Lower leg skin (tissue), 4 donors: ENCODE measurements at places on chromosomes 6 and 20. TPM values are rescaled to one million over a fixed set of nuclear protein-coding genes. Genes with fewer than 3 reads are reported as not detected.

DNA sequence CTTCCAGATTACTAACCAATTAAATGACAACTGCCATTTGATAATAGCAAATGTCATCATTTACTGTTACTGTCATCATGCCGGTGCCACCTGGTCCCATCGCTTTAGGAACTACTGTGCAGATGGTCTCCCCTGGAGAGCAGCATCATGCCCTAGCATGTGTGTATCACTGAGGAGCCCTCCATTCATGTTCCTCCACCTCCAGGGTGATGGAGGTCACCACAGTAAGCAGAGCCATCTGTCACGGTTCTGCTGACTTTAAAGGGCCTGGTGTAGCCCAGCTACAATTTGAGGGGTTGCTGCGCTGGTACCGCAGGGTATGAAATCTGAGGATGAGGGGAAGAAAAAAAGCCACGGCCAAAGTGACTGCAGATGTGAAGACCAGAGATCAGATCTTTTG lies 118.8 kb upstream of the KCNK16 start:
- DNase-seq, result peak; percentile 37

DNA sequence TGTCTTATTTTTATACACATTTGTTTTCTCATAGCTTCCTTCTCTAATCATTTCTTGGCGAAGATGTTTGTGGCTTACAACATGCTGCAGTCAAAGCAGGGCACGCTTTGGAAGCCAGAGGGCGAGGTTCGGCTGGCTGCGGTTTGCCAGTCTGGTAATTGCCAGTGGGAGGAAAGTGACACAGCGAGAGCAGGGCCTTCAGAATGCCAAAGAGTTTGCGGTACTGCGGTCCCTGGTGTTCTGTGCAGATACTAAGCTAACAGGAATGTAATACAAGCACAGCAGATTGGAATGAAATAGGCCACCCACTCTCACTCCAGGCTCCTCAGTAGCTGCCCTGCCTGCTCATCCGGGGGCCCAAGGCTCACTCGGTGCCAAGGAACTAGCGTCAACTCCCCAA lies 58.7 kb upstream of the TGM3 start:
- peak; percentile 92 for DNase-seq

DNA sequence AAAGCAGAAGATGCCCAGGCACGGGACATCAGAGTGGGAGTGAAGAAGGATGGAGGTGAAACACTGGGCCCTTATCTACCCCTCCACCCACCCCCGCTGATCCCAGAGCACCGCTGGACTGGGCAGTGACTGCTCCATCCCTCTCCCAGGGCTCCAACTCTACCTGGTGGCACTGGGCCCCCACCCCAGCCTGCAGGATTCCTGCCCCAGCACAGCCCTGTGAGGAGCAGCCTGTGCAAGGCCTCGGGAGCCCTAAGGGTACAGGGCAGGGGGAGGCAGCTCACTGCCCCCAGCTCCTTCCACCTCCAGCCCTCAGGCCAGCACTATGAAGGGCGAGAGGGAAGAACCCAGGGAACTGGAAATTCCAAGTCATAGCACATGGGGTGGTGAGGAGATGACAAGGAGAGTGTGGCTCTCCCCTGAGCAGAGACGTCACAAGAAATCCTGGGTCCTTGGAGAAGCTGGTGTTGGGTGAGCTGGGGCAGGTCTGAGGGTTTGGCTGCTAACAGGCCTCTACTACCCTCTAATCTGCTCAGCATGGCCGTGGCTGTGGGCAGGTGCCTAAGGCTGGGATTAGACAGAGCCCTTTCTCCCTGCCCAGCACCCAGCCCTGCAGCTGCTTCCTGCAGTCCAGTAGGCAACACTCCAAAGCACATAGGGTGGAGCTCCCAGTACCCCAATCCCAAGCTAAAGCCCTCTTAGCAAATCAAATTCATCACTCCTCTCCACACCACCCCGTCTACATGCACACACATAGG lies 3.5 kb downstream of the CST3 start:
- DNase-seq, result no peak

The RIMS1 gene
- total RNA-seq, result 1.9 TPM

DNA sequence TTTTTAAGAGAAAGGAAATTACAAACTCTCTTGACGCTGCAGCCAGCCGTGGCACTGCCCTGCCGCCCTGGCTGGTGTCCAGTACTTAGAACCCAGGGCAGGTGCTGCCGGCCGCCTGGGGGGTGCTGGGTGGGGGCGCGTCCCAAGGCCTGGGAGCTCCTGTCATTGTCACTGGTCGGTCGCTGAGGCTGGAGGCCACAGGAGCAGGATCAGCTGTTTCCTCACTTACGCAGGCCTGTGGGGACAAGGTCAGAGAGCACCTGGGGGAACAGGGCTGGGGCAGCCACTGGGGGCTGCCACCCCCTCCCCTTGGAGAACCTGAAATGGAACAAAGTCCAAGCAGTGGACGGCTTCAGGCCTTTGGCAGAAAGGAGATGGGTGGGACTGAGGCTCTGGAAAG lies 5.6 kb downstream of the BIRC7 start:
- no peak for DNase-seq

The LPA gene
- total RNA-seq, result not detected

DNA sequence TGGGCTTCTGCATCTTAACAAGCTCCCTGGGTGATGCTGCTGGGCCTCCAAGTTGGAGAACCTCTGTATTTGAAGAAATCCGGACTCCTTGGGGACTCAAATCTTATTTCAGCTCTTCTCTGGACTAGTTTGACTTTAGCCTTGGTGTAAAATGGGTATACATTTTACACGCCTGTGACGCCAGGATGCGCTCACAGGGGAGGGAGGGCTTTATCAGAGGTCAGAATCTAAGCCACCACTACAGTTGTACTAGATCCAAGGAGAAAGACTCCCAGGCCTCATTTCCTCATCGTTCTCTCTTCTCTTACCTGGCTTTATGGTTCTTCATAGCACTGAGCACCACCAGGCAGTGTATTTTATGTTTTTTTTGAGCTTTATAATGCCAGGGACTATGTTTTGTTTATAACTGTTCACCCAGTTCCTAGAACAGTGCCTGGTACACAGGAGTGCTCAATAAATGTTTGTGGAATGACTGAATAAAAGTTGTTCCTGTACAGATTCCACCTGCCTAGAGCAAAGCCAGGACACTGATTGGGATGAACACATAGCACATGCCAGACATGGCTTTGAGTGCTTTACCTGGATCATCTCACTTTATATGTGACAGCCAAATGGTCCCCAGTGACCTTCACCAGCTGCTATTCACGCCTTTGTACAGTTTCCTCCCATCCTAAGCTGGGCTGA lies 5.1 kb upstream of the RBCK1 start:
- DNase-seq, result no peak

DNA sequence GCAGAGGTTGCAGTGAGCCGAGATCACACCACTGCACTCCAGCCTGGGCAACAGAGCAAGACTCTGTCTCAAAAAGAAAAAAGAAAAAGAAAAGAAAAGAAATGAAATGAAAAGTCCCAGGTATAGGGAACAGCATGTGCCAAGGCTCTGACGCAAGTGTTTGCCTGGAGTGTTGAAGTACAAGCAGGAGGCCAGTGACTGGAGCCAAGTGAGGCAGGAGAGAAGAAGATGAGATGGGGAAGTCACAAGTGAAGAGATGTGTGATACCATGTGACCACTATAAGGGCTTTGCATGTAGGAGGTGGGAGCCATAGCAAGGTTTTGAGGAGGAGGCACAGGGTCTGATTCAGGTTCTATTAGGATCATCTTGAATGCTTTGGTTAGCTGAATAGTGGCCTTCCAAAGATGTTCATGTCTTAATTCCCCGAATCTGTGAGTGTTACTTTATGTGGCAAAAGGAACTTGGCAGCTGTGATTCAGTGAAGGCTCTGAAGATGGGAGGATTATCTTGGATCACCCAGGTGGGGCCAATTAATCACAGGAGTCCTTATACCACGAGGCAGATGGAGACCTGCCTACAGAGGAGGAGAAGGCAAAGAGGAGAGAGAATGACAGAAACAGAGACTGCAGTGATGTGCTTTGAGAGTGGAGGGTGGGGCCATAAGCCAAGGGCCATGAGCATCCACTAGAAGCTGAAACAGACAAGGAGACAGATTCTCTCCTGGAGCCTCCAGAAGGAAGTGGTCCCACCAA lies 91.1 kb upstream of the PTPN1 start:
- no peak for DNase-seq

The TNFRSF6B gene
- total RNA-seq, result 3.0 TPM

The ACTL10 gene
- total RNA-seq, result 2.1 TPM

DNA sequence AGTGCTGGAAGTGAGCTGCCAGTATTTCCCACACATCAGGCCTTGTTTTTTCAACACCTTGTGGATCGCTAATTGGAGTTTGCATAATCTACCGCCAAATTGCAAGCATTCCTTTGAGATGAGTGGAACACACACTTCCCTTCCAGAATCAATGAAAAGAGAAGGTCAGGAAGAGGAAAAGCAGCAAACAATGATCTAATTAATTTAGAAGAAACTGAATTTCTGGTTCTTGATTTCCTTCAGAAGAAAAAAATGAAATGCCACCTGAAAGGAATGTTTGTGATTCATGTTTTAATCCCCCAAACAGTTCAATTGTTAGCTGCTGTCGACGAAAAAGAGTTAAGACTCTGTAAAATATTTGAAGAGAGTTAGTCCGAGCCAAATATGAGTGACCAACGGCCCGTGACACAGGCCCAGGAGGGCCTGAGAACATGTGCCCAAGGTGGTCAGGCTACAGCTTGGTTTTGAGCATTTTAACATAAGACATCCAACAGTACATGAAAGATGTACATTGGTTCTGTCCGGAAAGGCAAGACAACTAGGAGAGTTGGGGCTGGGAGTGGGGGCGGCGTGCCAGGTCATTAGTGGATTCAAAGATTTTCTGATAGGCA lies 182.3 kb downstream of the MTFR2 start:
- DNase-seq, result no peak

- peak; percentile 92 for DNase-seq
Measured at GRCh38 chr20:59751075-59751711, 146.9 kb downstream of the PHACTR3 start.

The RSPO4 gene
- not detected for total RNA-seq

GRCh38 chr6:169955731-169956437 lies 204.5 kb downstream of the ERMARD start:
- no peak for DNase-seq

DNA sequence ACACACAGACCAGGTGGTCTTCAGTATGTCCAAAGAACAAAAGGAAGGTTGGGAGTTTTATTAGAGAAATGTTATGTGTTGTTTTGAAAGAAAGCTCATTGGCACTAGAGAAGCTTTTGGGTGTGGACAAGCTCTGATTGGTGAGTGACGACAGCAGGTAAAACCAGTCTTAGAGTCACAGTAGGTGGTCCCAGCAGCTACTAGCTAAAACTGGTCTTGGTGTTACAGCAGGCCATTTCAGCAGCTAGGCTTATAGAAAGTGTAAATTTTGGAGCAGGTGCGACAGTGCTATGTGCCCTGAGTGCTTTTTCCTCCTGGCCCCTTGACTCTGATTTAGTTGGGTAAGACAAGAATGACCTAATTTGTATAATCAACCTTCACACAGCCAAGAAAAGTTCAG lies 3.6 kb downstream of the CLDN20 start:
- no peak for DNase-seq

- DNase-seq, result no peak
Measured at GRCh38 chr6:45920819-45921511, 94.7 kb downstream of the CLIC5 start.

DNA sequence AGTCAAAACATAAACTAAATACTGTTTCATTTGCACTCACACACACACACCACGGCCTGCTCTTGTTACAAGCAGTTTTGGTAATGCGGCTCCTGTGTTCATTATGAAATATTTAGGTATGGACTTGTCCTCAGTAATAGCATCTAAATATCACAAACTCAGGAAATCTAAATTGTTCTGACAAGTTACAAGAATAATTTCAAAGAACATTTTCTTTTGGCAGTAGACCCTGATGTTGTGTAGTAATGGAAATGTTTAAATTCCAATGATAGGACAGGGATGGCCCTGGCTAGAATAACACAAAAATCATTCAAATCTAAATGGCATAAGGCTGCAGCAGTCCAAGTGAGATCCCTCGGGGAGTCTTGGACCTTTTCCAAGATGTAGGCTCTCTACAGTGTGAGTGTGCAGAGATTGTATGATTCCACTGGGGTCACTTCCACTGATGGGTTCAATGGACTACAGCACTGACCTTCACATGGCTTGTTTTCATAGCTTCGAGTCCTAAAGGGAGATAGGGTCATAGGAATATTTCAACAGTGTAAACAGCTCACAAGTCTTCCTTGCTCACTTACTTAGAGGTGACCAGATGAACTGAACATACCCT lies 210.6 kb upstream of the PLCB4 start:
- DNase-seq, result no peak

The SLC22A2 gene
- total RNA-seq, result not detected

GRCh38 chr6:18323935-18324705 lies 59.8 kb upstream of the DEK start:
- no peak for DNase-seq

GRCh38 chr6:144809969-144810368 lies 524.8 kb downstream of the UTRN start:
- no peak for DNase-seq

DNA sequence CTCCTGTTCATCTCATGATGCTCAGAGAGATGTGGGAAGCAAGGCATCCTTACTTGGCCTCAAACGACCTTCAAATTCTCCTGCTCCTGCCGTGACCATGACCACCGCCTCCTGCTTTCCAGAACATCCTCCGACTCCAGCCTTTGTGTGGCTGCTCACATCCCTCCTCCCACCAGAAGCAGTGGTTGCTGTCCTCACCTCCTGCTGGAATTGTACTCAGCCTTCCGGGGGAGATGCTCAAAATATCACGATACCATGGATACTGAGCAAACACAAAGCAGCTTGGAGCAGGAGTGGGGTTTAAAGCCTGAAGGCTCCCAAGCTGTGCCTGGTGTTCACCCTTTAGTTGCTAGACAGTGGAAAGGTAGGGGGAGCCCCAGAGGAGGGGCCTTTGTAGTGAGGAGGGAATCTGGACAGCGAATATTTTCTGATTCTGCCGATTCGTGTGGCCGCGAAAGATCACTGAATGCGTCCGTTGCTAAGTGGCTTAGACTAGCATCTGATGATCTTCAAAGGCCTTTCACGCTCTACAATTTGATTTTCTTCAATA lies 9.3 kb upstream of the DUSP22 start:
- DNase-seq, result no peak

DNA sequence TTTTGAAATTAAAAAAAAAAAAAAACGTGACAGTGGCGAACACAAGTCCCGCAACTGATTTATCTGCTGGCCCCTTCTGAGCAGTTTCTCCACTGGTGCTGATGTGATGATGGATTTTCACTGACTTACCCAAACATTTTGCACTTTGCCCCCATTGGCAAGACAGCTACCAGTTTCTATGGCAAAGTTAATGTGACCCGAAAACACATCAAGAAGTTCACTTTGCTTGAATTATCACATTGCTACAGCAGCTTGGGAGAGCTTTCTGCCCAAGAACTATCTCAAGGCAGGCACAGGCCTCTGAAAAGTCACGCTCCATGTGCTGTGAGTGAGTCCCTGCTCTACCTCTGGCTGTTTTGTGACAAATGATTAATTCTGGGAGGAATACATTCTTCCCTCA lies 127.9 kb upstream of the EDN1 start:
- no peak for DNase-seq

GRCh38 chr20:57080796-57081195 lies 185.6 kb downstream of the BMP7 start:
- DNase-seq, result no peak

The PXDC1 gene
- 58.4 TPM for total RNA-seq
